ENCODE measurements at places on chromosomes 7 and 10.

- no peak for DNase-seq
These were observed 92.0 kb downstream of the LYZL2 start for GRCh38 chr10:30537586-30537985.

DNA sequence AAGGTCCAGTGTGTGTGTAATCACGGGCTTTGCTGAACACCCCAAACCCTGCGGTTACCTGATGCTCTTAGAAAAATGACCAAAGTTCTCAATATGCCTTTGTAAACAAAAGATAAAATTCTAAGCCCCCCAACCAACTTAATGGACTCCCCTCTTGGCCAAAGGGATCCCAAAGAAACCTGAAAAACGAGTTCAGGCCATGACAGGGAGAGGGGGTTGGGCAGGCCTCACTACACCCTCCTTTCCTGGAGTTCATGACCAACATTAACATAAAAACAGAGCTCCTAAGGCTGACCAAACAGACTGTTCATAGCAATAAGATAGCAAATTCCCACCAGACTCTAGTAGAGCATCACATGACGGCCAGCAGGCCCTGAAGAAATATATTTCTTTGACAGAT, 3.0 kb upstream of the VIPR2 start:
- DNase-seq = no peak

GRCh38 chr7:27102581-27103442, at the start of gene HOXA2:
Gene HOXA2 (minus strand): TSS chr7:27102683. CDS start chr7:27102500, 183 bp downstream.
- no peak for DNase-seq

- no peak for DNase-seq
These were observed 156.4 kb downstream of the PHTF2 start for GRCh38 chr7:77954773-77955555.

DNA sequence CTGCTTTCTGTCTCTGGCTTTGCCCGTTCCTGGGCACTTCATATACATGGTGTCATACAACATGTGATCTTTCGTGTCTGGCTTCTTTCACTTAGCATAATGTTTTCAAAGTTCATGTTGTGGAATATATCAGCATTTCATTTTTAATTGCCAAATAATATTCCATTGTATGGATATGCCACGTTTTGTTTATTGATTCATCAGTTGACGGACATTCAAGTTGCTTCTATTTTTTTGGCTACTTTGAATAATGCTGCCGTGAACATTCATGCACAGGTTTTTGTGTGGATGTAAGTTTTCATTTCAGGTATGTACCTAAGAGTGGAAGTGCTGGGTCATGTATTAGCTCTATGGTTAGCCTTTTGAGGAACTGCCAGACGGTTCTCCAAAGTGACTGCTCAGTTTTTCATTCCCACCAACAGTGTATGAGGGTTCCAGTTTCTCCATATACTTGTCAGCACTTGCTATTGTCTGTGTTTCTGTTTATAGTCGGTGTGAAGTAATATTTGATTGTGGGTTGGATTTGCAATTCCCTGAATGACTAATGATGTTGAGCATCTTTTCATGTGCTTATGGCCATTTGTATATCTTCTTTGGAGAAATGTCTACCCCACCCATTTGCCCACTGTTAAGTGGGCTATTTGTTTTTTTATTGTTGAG, 401.4 kb upstream of the GALNT17 start:
- no peak for DNase-seq

- no peak for DNase-seq
These were observed 30.5 kb downstream of the IL6 start for GRCh38 chr7:22757338-22757994.

- DNase-seq = no peak
These were observed 290.0 kb upstream of the TEX47 start for GRCh38 chr7:89085580-89085979.

- no peak for DNase-seq
These were observed 83.6 kb downstream of the PPP1R3C start for GRCh38 chr10:91549262-91549661.

DNA sequence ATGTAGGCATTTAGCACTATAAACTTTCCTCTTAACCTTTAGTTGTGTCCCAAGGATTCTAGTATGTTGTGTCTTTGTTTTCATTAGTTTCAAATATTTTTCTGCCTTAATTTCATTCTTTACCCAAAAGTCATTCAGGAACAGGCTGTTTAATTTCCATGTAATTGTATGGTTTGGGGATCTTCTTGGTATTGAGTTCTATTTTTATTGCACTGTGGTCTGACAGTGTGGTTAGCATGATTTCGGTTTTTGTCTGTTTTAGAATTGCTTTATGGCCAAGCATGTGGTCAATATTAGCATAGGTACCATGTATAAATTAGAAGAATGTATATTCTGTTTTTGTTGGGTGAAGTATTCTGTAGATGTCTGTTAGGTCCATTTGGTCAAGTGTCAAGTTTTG, 26.3 kb downstream of the COA1 start:
- DNase-seq = no peak

DNA sequence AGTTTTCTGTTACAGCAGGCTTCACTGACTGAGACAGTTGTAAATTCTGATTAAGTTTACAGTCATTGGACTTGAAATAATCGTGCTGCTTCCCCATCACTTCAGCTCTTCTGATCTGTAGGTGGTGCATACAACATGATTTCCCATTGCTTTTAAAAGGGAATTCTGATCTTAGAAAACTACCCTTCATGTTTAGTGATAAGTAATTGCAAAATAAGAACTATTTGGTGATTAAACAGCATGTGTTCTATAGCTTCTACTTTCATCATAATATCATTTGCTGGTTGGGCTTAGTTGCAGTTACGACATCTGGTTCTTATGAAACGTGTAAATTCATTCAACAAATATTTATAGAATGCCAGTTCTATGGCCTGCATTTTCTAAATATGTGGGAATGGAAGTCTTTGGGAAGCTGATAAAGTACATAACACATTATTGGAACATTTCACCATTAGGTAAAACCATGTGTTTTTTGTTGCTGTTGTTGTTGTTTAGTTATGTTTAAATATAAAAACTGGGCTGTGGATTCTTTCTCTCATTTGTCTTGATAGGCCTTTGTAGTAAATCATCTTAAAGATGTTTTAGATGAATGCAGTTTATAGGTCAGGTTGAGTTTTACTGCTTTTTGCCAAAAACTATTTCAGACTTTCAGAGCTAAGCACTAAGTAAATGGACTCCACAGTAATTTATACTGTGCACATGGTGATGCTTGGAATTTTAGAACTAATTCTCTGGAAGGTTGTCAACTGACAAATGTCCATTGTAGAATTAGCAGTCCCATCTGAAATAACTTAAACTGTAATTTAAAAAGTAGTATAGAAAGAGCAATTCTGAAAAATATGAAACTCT, 13.1 kb downstream of the GNAI1 start:
- DNase-seq = peak; percentile 57

DNA sequence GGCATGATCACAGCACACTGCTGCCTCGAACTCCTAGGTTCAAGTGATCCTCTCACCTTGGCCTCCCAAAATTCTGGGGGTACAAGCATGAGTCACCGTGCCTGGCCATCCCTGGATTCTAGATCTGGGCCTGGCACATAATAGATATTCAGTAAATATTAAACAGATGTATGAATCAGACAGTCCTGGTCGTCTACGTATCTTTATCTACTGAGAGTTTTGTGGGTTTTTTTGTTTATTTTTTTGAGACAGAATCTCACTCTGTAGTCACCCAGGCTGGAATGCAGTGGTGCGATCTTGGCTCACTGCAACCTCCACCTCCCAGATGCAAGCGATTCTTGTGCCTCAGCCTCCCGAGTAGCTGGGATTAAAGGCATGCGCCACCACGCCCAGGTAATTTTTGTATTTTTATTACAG, 24.3 kb upstream of the ITGB1 start:
- no peak for DNase-seq

DNA sequence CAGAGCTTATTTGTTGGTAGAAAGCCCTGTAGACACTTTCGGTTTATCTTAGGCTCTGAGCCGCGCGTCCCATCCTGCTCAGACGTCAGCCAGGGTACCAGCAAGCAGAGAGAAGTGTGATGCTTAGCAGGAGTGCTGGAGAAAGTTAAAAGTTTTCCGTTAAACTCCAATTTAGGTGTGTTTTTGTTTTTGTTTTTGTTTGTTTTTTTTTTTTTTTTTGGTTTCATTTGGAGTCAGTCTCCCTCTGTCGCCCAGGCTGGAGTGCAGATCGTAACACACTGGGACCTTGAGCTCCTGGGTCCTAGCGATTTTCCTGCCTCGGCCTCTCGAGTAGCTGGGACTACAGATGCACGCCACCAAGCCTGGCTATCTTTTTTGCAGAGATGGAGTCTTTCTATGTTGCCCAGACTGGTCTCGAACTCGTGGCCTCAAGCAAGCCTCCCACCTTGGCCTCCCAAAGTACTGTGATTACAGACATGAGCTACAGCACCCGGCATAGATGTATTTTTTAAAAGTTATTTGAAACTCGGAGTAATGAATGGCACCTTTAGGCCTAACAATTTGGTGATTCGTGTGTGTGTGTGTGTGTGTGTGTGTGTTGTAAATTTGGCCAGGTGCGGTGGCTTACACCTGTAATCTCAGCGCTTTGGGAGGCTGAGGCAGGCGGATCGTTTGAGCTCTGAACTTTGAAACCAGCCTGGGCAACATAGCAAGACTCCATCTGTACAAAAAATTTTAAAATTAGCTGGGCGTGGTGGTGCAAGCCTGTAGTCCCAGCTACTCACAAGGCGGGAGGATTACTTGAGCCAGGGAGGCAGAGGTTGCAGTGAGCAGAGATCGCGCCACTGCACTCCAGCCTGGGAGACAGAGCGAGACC, 1.3 kb upstream of the HIP1 start:
- DNase-seq = no peak

GRCh38 chr10:84493951-84494848, 165.8 kb downstream of the CCSER2 start:
- DNase-seq = no peak

- DNase-seq = no peak
These were observed 501.3 kb downstream of the GFRA1 start for GRCh38 chr10:115771755-115772154.

DNA sequence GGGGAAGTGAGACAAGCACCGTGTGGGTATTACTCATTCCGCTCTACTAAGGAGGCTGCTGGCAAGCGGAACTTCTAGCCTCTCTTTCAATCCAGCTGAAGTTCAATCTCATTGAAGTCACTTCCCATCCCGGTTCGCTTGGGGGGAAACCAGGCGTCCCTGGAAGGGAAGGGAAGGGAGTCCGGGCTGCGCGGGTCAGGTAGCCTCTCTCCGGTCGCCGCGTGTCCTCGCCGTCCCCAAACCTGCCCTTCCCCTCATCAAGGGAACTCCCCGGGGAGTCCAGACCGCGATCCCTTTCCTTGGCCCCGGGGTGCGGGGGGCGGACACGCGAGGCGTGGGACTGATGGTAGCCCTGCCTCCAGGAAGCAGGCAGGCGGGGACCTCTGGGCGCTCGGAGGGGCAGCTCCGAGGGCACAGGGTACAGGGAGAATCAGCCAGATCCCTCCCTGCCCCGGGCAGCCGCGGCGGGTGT, 598 bp upstream of the ZEB1 start:
- DNase-seq = peak; percentile 12

- DNase-seq = no peak
These were observed 31.0 kb upstream of the ADGRA1 start for GRCh38 chr10:133056651-133057178.

DNA sequence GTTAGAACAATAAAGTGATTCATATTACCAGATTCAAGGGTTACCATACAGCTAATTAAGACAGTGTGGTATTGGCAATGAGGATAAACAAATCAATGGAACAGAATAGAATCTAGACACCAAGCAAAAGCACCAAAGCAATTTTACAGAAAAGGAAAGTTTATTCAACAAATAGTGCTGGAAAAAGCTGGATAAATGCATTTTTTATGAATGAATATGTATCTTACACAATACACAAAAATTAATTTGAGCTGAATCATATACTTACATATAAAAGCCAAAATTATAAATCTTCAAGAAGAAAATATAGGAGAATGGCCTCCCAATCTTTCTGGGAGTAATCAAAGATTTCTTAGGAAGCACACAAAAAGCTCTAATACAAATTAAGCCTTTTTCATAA, 220.4 kb upstream of the PTN start:
- DNase-seq = no peak

DNA sequence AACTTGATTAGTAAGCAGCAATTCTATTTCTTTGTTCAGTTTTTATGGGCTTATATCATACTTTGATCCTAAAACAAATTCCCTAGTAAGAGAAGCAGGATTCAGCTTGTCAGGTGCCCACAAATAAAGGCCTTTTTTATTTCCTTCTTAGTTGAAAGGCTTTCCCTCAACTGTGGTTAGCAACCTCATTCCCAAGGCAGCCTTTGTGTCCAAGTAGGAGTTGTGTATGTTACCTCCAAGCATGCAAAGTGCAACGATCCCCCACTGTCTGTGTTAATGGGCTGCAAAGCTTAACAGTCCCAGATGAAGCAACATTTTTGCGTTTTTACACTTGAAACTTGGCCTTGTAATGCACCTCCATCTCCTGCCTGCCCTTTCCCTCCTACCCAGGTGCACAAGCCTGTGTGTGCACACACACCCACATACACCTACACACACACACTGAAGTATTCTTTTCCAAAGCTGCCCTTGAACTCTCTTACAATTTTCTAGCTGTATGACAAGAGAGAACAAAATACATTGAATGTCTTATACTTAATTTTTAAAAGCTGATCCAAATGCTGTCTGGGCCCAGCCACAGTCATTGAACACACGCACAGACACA, 278.2 kb downstream of the SNX13 start:
- DNase-seq = no peak
